ENCODE measurements at places on chromosomes 4 and X. TPM values are rescaled to one million over a fixed set of nuclear protein-coding genes. Genes with fewer than 3 reads are reported as not detected.

The MAGEE2 gene
- not detected for total RNA-seq

The SPIN3 gene
- 8.8 TPM for total RNA-seq

The IL13RA1 gene
- 0.78 TPM for total RNA-seq

The CLDN34 gene
- total RNA-seq, result not detected

The MBNL3 gene
- total RNA-seq, result 19.0 TPM

The MND1 gene
- total RNA-seq, result not detected

The ETDA gene
- total RNA-seq, result not detected
